T-helper 17 cell (primary cell): ENCODE measurements at places on chromosomes 2 and 18.

- H3K4me3 ChIP-seq = no peak overlapping the region
- H3K27me3 ChIP-seq = peaks cover 32% of the 10 kb centered on the region
- no peak overlapping the region for H3K27ac ChIP-seq
- peaks cover 5% of the 10 kb centered on the region for H3K4me1 ChIP-seq
- no peak for DNase-seq
- H3K36me3 ChIP-seq = peaks cover 2% of the 10 kb centered on the region
Measured at GRCh38 chr2:236631281-236631855, 61.7 kb downstream of the ACKR3 start.

GRCh38 chr2:179049203-179049545 is 763 bp downstream of the CCDC141 start:
- H3K36me3 ChIP-seq = no peaks in the 10 kb centered on the region
- H3K4me3 ChIP-seq = peak overlapping the region; percentile 82
- DNase-seq = no peak
- peaks cover 3% of the 10 kb centered on the region for H3K4me1 ChIP-seq
- H3K27me3 ChIP-seq = no peaks in the 10 kb centered on the region

DNA sequence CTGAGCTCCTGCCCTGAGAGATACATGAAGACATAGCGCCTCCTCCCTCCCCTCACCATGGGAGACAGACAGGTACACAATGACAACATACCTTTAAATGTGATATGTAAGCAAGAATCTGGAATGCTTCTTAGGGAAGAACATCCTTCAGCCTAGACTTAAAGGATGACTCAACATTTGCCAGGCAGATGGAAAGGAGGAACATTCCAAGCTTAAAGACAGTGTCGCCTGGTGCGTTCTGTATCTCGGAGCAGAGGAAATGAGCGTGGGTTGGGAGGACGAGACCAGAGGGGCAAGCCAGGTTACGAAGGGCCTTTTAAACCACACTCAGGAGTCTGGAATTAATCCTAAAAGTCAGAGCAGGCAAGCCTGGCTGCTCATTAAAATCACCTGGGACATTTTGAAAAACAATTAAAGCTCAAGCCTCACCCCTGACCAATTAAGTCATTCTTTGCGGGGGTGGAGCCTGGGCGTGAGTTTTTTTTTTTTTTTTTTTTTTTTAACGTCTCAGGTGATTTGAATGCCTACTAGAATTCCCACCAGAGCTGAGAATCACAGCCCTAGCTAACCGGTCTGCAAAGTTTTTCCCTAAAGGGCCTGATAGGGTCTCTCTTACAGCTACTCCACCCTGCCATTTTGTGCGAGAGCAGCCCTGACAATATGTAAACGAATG is 131.2 kb upstream of the SEC11C start:
- no peaks in the 10 kb centered on the region for H3K4me1 ChIP-seq
- H3K36me3 ChIP-seq = peaks cover under 1% of the 10 kb centered on the region
- no peak for DNase-seq
- H3K27ac ChIP-seq = no peak overlapping the region
- H3K4me3 ChIP-seq = no peak overlapping the region
- peaks cover 13% of the 10 kb centered on the region for H3K27me3 ChIP-seq

GRCh38 chr2:169806586-169806985 is 7.9 kb downstream of the SSB start:
- no peak for DNase-seq
- H3K4me1 ChIP-seq = peaks cover 8% of the 10 kb centered on the region
- H3K36me3 ChIP-seq = peaks cover 5% of the 10 kb centered on the region

- H3K36me3 ChIP-seq = no peaks in the 10 kb centered on the region
- no peaks in the 10 kb centered on the region for H3K27me3 ChIP-seq
- H3K27ac ChIP-seq = peak overlapping the region; percentile 100
- peaks cover 25% of the 10 kb centered on the region for H3K4me1 ChIP-seq
Measured at GRCh38 chr2:241126771-241127202, 22.5 kb downstream of the PASK start.

DNA sequence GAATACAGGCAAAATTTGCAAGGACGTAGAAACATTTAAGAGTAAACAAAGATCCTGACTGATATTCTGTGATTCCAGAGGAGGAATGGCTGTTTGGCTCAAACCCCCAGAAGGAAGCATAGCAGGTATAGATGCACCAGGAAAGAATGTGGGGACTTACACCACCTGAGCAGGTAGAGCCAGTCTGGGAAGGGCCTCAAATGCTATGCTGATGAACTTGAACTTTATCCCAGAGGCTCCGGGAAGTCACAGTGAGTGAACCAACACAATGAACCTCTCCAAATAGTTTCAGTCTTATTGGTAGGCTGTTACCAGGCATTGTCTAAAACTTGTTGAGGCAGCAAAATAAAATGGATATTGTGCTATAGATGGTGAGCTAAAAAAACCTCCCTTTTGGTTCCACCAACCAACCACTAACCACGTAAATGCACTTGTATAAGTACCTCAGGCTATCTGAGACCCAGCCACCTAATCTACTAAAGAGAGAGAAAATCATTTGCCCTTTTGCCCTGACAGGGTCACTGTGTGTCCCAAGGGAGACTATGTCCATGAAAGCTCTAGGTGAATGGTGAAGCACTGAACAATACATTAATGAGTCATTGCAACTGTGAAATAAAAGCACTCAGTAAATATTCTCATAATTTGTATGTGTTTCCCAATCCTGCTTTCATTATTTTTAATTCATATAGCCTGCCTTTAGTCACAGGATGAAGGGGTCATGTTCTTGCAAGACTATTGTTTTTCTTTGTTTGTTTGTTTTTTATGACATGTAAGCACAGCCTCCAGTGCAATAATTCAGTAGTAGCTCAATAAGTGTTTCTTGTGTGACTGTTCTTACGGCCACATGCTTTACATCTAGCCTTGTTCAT is 911.6 kb downstream of the EPHA4 start:
- H3K4me1 ChIP-seq = no peaks in the 10 kb centered on the region
- no peak overlapping the region for H3K4me3 ChIP-seq
- H3K36me3 ChIP-seq = no peaks in the 10 kb centered on the region
- DNase-seq = no peak

GRCh38 chr2:18649502-18650135 is 60.2 kb upstream of the NT5C1B start:
- no peak for DNase-seq
- H3K4me3 ChIP-seq = no peak overlapping the region
- peaks cover 3% of the 10 kb centered on the region for H3K36me3 ChIP-seq

DNA sequence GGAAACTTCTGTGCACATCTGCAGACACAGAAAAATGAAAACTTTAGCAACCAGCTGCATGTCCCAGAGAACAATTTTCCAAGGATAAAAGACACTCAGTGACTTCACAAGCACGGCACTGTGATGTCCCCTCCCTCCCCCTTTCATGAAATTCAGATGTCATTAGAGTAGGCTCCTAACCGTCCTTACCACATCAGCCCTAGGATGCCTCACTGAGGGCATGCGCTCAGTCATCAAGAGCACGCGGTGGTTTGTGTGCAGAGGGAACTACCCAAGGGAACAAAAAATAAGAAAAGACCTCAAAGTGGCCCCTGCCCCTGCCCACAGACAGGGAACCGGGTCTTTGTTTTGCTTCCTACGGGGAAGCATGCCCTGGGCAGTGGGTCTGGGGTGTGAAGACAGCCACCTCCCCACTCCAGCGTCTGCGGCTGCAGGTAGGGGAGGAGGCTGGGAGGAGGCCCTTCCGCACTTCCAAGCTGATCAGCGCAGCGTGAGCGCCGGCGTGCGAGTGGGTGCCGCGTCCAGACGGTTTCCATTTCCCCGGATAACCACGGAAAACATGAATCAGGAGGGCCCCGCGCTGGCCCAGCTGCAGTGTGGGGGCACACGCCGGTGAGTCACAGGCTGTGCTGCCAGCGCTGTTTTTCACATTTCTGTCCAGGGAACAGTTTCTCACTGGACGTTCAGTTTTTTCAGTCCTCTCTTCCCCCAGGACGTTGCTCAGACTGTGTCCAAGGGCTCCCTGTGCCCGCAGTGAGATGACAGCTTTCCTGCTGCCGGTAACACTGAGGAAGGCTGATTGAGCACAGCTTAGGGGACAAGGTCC is 70.6 kb downstream of the COPS8 start:
- peaks cover 5% of the 10 kb centered on the region for H3K36me3 ChIP-seq
- H3K27me3 ChIP-seq = peaks cover 28% of the 10 kb centered on the region
- H3K4me1 ChIP-seq = peaks cover 8% of the 10 kb centered on the region
- DNase-seq = no peak

GRCh38 chr2:45117383-45117782 is 108.1 kb upstream of the SIX2 start:
- no peaks in the 10 kb centered on the region for H3K27me3 ChIP-seq
- no peaks in the 10 kb centered on the region for H3K4me1 ChIP-seq
- no peak for DNase-seq
- no peak overlapping the region for H3K27ac ChIP-seq
- no peak overlapping the region for H3K4me3 ChIP-seq

DNA sequence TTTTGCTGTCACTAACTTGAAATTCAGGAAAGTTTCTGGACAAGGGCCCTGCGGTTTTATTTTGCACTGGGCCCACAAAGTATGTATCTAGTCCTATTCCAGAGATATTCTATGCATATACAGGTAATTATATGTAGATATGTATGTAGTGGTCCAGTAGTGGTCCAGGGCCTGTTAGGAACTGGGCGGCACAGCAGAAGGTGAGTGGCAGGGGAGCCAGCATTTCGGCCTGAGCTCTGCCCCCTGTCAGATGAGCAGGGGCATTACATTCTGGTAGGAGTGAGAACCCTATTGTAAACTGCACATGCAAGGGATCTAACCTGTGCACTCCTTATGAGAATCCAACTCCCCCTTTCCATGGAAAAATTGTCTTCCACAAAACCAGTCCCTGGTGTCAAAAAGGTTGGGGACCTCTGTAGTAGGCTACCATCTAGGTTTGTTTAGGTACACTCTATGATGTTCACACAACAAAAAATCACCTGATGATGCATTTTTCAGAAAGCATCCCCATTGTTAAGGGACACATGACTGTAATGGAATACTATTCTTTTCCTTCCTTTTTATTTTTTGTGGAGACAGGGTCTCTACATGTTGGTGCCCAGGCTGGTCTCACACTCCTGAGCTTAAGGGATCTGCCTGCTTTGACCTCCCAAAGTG is 2.8 kb upstream of the PPP4R3B start:
- no peak for DNase-seq
- H3K4me1 ChIP-seq = peaks cover 52% of the 10 kb centered on the region
- H3K27ac ChIP-seq = no peak overlapping the region
- no peaks in the 10 kb centered on the region for H3K36me3 ChIP-seq
- no peak overlapping the region for H3K4me3 ChIP-seq

GRCh38 chr2:14552818-14553217 is 79.7 kb upstream of the LRATD1 start:
- DNase-seq = no peak
- H3K27ac ChIP-seq = no peak overlapping the region
- H3K27me3 ChIP-seq = no peaks in the 10 kb centered on the region
- no peaks in the 10 kb centered on the region for H3K36me3 ChIP-seq
- no peak overlapping the region for H3K4me3 ChIP-seq

DNA sequence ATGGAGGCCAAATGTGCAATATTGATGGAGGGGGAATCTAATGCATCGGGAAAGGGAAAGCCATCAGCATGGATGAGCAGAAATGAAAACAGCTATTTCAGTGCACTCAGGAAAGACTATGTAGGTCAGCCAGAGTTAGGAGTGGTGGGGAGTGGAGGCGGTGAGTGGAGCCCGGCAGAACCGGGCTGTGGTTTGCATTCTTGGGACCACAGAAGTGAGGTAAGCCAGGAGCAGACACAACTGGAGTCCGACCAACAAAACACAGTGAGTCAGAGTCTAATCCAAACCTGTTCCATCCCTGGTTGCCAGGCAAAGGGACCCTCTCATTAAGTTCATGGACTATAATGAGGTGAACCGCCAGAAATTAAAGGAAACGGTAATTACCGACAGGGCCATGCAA is 61.1 kb upstream of the RAB12 start:
- no peak overlapping the region for H3K27ac ChIP-seq
- no peak overlapping the region for H3K4me3 ChIP-seq
- peaks cover 2% of the 10 kb centered on the region for H3K36me3 ChIP-seq
- peaks cover 4% of the 10 kb centered on the region for H3K4me1 ChIP-seq

GRCh38 chr18:446941-447560 is 53.5 kb downstream of the COLEC12 start:
- H3K27me3 ChIP-seq = peaks cover 10% of the 10 kb centered on the region
- no peaks in the 10 kb centered on the region for H3K36me3 ChIP-seq
- DNase-seq = no peak
- H3K4me3 ChIP-seq = no peak overlapping the region
- no peaks in the 10 kb centered on the region for H3K4me1 ChIP-seq
- H3K27ac ChIP-seq = no peak overlapping the region

GRCh38 chr2:144162652-144163051 is 357.3 kb downstream of the ZEB2 start:
- no peak overlapping the region for H3K27ac ChIP-seq
- peaks cover 3% of the 10 kb centered on the region for H3K4me1 ChIP-seq
- peaks cover 2% of the 10 kb centered on the region for H3K36me3 ChIP-seq
- peak; percentile 10 for DNase-seq

DNA sequence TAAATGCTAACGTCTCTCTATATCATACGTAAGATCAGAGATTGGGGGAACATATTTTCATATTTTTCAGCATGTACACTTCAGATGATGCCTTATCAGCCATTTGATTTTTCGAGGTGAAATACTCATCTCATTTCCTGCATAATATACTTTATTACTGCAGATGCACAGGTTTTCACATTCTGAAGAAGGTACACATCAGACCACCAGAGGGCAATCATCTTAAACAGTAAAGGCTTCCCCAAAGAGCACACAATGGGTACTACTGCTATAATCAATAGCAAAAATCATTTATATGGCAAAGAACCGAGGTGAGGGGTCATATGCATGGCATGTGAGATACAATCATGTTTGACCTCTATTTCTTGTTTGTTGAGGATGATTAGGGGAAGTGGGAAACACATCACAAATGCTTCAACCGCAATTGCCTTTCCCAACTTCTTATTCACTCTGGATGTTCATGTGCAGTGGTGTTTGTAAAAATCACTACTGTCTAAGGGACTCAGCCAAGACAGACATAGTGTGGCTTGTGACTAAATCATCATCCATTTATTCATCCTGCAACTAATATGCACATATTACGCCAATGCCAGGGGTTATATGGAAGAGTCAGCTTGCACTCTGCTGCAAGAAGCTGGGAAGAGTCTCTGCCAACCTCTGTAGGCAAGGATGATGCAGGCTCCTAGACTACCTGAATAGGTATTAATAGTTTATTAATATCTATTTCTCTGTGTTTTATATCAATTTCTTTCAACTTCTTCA is 118.7 kb downstream of the EPB41L3 start:
- no peak overlapping the region for H3K27ac ChIP-seq
- peaks cover 35% of the 10 kb centered on the region for H3K27me3 ChIP-seq
- H3K4me3 ChIP-seq = no peak overlapping the region
- peaks cover 4% of the 10 kb centered on the region for H3K36me3 ChIP-seq
- no peak for DNase-seq
